ENCODE measurements at places on chromosomes 5 and 9.

DNA sequence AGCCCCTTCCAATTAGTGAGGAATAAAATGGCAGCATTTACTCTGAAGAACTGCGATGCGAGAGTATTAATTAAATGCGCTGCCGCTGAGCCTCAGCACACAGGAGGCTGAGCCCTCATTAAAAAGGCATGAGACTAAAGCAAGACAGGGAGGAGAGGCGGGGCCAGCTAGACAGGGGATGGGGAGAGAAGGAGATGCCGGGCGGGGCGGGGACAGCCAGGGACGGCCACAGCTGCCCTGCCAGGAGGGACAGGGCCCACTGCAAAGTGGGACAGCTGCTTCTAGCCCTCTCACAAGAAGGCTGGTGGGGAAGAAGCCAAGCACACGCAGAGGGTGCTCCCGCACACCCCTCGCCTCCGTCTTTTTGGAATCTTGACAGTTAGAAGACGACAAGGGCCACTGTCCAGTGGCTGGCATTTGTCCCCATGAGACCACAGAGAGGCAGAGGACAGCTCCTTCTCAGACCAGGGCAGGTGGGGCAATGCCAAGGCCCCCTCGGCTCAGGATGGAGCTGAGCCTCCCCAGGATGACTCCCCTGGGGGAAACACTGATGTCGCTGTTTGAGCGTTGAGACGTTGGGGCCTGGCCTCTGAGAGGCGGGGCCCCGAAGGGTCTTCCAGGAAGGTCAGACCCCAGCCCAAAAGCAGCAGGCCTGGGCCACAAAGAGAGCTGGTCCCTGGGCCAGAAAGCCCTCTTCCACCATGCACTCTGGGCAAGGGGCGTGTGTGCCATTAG is 26.9 kb downstream of the ADAMTS2 start:
- no peaks in the 10 kb centered on the region for H3K36me3 ChIP-seq
- H3K4me3 ChIP-seq: no peak overlapping the region
- H3K27ac ChIP-seq: no peak overlapping the region
- H3K4me1 ChIP-seq: no peaks in the 10 kb centered on the region
- no peak for DNase-seq

DNA sequence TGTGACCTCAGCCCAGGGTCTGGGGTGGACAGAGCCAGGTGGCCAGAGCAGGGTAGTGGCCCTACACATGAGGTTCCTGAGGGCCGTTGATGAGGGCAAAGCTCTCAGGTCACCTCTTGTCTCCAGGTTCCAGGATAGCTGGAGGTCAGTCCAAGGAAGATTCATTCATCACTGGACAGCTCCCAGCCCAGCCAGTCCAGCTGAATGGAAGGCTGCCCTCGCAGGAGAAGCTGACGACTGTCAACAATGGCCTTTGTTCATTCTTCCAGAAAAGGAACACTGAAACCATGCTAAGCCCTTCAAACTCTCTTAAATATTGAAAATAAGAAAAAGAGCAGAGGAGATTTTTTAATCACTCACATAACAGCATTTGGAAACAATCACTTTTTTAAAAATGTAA is 169.7 kb upstream of the TBCA start:
- no peak overlapping the region for H3K4me3 ChIP-seq
- H3K27ac ChIP-seq: no peak overlapping the region
- no peaks in the 10 kb centered on the region for H3K27me3 ChIP-seq
- H3K4me1 ChIP-seq: no peaks in the 10 kb centered on the region

DNA sequence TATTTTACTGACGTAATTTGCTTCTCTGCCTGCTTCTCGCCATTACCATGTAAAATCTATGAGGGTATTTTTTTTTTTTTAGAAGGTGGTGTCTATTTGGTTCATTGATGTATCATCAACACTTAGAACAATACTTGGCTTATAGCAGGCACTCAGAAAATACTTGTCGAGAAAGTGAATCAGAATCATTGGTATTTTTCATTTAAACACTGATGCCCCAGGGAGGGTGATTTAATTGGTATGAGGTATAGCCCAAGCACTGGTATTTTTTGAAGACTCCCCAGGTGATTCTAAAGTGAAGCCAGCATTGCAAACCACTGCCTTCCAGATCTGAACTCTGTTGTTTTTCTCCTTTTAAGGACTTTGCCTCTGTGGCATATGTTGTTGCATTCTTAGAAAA is 16.6 kb downstream of the PDZD2 start:
- no peaks in the 10 kb centered on the region for H3K27me3 ChIP-seq
- H3K27ac ChIP-seq: no peak overlapping the region
- H3K4me3 ChIP-seq: no peak overlapping the region
- no peaks in the 10 kb centered on the region for H3K36me3 ChIP-seq
- peaks cover 10% of the 10 kb centered on the region for H3K4me1 ChIP-seq
- no peak for DNase-seq

DNA sequence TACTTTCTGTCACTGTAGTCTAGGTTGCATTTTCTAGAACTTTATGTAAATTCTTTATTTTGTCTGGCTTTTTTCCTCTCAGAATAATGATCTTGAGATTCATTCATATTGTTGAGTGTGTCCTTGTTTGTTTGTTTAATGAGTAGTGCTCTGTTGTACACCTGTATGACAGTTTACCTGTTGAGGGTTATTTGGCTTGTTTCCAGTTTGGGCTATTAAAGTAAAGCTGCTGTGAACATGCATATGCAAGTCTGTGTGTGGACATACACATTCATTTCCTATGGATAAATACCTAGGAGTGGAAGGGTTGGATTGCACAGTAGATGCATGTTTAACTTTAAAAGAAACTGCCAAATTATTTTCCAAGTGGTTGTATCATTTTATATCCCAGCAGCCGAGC is 30.4 kb downstream of the MVB12B start:
- H3K27ac ChIP-seq: no peak overlapping the region
- H3K27me3 ChIP-seq: no peaks in the 10 kb centered on the region
- DNase-seq: no peak
- no peaks in the 10 kb centered on the region for H3K4me1 ChIP-seq
- H3K36me3 ChIP-seq: no peaks in the 10 kb centered on the region
- no peak overlapping the region for H3K4me3 ChIP-seq

GRCh38 chr9:136544548-136544963 is 1.3 kb downstream of the NOTCH1 start:
- peaks cover 3% of the 10 kb centered on the region for H3K4me1 ChIP-seq
- peak overlapping the region; percentile 93 for H3K4me3 ChIP-seq
- no peaks in the 10 kb centered on the region for H3K27me3 ChIP-seq
- H3K36me3 ChIP-seq: no peaks in the 10 kb centered on the region
- DNase-seq: no peak

GRCh38 chr5:119315516-119315949 is 40.3 kb upstream of the TNFAIP8 start:
- H3K36me3 ChIP-seq: no peaks in the 10 kb centered on the region
- H3K27me3 ChIP-seq: no peaks in the 10 kb centered on the region
- no peak overlapping the region for H3K4me3 ChIP-seq
- H3K4me1 ChIP-seq: peaks cover under 1% of the 10 kb centered on the region

GRCh38 chr9:93161786-93162562 is 22.0 kb upstream of the WNK2 start:
- no peaks in the 10 kb centered on the region for H3K27me3 ChIP-seq
- H3K27ac ChIP-seq: no peak overlapping the region
- no peak overlapping the region for H3K4me3 ChIP-seq
- H3K4me1 ChIP-seq: no peaks in the 10 kb centered on the region
- DNase-seq: no peak

DNA sequence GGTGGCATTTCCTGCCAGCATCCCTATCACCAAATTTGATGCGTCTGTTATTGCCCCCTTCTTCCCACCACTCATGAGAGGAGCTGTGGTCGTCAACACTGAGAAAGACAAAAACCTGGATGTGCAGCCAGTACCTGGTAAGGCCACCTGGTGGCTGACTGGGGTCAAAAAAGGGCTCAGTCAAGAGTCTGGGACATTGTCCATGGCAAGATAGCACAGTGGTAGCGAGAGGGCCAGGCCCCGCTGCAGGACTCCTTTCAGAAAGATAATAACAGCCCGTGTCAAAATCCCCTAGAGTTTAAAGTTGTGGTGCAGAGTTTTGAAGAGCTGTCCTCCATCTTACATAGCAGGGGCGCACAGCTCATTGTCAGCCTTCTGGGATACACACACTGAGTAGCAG is 40.8 kb downstream of the CSF1R start:
- H3K4me3 ChIP-seq: no peak overlapping the region
- no peaks in the 10 kb centered on the region for H3K4me1 ChIP-seq
- DNase-seq: peak; percentile 46
- no peak overlapping the region for H3K27ac ChIP-seq
- H3K36me3 ChIP-seq: peaks cover 40% of the 10 kb centered on the region

GRCh38 chr5:7668161-7668560 is 182.8 kb downstream of the CFAP90 start:
- no peaks in the 10 kb centered on the region for H3K27me3 ChIP-seq
- no peak for DNase-seq
- no peak overlapping the region for H3K4me3 ChIP-seq
- peaks cover 7% of the 10 kb centered on the region for H3K36me3 ChIP-seq
- peaks cover 6% of the 10 kb centered on the region for H3K4me1 ChIP-seq
